Astrocyte of the hippocampus (primary cell): ENCODE measurements at places on chromosomes 5 and 9.

DNA sequence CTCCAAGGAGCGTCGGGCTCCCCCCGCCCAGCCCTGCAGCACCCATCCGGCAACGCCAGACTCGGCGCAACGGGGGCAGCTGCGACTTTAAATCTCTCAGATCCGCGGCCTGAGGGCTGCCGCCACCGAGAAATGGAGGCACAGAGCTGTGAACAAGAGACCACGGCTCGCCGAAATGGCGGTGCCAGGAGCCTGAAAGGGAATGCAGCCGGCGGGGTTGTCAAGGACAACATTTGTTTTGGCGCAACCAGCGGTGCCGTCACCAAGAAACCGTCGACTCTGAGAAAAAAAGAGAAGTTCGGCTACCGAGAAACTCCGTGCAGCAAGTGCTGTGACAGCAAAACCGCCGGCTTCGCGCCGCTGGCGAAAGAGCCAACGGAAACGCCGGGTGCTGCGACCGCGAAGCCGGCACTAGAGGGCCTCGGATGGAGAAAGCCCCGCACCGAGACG is 2.1 kb upstream of the ANXA2R start:
- no peak for DNase-seq

DNA sequence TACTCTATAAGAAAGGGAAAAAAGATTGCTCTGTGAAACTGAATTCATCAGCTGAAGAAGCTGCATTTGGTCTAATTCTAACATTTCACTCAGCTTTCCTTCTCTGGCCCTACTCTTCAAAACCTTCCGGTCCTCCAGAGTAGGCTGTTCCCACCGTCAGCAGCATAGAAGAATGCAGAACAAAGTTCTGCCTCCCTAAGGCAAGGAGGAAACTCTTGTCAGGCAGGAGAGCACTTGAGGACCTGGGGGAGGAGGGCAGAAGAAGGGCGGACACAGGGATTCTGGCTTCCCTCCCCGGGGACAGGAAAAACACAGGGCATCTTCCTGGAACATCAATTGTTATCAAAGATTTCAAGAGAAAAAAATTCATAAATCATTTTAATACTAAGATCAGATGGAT is 69.2 kb upstream of the SHB start:
- DNase-seq, result no peak

DNA sequence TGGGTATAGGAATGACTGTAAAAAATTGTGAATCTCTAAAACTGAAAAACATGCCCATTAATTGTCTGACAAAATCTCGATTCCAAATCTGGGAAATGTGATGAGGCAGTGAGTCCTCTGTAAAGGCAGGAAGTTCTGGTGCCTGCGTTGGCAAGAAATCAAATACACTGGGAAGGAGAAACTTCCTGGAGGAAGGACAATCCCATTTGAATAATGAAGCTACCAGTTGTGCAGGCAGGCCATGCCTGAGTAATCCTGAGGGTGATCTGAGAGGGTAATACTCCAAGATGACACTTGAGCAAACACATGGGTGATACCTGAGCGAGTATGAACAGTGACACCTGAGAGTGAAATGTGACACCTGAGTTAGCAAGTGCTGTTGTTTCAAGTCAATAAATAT is 49.7 kb downstream of the KIF24 start:
- no peak for DNase-seq

DNA sequence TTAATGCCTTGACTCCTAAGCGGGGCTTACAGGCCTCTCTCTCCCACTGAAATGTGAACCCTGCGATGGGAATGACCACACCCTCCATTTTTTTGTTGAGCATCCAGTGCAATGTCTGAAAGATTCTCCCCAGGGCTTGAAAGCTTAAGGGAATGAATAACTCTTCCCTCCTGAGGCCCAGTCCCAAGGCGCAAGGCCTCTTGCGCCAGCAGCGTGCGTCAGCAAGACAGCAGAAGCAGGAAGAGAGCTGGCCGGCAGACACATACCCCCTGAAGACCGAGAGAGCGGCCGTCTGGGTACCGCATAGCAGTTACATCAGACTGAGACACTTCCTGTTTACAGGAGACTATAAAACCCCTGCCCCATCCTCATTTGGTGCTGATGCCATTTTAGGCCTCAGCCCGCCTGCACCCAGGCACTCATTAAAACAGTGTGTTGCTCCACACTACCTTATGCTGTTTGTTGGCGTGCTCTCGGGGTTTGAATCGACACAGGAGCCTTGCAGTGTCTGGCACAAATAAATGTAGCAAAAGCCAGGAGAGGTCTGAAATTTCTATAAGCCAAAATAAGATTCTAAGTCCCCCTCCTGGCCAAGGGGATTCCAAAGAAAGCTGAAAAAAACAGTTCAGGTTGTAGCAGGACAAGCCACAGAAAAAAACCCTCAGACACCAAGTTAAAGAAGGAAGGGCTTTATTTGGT is 62.3 kb downstream of the GDNF start:
- peak; percentile 24 for DNase-seq

GRCh38 chr5:2492476-2492875 is 259.0 kb downstream of the IRX2 start:
- no peak for DNase-seq

- peak; percentile 11 for DNase-seq
Observed at GRCh38 chr5:160166069-160166972, 47.1 kb upstream of the PWWP2A start.

DNA sequence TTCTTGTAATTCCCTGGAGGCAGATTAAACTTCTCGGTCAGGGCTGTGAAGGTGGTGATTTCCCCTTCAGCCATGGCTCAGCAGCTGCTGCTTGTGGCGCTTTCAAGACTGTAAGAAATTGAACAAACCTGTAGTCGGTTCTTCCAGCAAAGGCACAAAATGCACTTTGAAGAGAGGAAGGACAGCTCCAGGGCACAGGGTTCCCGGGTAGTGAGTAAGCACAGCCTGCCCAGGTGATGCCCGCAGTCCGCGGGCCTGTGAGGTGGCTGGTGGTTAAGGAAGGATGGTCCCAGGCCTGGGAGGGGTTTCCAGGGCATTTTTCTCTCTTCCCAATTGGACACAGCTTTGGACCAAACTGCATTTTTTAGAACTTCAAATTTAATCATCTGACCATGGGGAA is 71.8 kb downstream of the FGF1 start:
- no peak for DNase-seq

DNA sequence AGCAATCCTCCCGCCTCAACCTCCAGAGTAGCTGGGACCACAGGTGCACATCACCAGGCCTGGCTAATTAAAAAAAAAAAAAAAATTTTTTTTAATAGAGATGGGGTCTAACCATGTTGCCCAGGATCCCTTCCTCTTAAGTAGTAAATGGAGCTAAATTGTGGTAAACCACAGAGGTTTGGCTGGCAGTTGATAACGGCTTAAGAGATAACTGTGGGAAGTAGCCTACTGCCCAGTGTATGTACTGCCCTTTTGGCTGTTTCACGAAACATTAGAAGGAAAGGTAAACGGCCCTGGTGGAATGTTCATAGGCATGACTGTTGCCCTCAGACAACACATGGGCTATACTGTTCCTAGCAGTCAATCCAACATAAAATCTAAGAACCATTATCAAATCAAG is 44.4 kb downstream of the HMGCR start:
- DNase-seq, result no peak

DNA sequence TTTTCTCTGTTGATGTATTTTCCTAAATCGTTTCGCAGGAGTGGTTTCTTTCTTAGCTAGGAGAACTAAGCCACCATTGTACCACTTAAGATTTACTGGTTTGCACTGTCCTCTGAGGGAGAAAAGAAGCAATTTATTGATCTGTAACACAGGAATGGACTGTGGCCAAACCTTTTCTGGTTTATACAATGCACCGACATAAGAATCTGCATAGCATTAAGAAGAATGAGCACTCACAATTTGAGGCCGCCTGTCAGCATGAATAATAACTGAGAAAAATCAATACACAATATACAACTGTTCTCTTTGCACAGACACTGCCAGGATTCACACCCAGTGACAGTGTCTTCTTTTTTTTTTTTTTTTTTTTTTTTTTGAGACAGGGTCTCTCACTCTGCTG is 168.6 kb upstream of the DMRT1 start:
- DNase-seq, result no peak

DNA sequence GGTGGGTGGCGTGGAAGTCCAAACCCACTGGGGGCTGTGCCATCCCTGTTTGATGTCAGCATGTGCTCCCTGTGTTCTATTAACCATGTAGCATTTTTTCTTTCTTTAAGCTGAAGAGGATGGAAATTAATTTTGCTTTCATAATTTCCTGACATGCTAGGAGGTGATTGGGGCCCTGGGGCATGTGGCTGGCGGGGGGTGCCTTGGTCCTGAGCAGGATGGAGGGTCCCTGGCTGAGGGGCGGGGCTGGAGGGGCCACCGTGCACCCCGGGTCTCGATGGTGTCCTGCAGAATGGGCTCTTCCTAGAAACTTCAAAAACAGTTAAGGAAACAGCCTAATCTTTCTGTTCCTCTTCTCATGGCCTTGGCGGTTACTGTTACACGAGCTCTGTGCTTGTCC is 69.3 kb upstream of the IRX4 start:
- DNase-seq, result no peak

GRCh38 chr5:109668668-109669422 is 20.9 kb upstream of the MAN2A1 start:
- no peak for DNase-seq

GRCh38 chr5:89703817-89704216 is 705.7 kb downstream of the CETN3 start:
- peak; percentile 90 for DNase-seq

GRCh38 chr5:108216890-108217289 is 165.0 kb downstream of the FBXL17 start:
- peak; percentile 90 for DNase-seq

DNA sequence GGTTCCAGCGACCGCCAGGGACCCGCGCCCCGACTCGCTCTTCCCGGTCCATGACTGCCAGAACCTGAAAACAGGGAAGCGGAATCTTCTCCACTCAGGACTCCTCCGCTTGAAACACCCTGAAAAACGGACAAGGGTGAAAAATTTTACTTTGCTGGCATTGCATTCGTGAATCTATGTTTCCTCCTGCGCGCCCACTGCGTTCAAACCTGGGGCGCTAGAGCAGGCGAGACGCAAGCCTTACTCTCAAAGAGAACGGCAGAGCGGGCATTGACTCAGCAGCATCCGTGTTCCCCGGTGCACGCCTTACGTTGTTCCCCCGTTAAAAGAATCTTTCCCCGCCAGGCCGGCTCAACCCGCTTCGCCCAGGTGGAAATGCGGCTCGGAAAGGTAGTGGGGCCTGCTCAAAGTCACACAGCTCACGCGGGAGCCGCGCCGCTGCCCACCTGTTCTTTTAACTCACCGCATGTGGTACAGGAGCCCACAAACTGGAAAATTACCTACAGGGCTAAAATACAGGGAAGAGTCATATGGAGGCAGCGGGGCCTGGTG is 999 bp upstream of the DRD1 start:
- DNase-seq, result no peak

DNA sequence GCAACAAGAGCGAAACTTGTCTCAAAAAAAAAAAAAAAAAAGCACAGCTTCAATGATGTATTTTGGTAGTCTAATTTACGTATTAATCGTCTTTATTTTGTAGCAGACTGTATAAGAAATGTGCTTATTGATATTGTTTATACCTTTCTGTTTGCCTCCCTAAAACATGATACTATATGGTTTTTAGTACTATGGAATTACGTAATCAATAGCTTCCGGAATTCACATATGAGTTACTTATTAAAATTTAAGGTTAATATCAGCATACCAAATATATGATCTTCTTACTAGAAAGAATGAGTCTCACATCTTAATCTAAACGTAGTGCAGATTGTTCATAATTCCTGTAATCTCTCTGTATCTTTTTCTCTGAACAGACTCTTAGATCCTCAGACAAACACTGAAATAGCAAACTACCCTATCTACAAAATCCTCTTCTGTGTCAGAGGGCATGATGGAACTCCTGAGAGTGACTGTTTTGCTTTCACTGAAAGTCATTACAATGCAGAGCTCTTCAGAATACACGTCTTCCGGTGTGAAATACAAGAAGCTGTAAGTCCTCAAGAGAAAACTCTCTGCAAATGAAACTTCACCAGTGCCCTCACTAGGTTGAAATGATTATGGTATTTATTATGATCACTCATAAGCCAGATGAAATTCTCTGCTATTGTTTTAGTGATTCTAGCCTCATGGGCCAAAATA is 44.4 kb upstream of the GPR21 start:
- no peak for DNase-seq

- DNase-seq, result no peak
Observed at GRCh38 chr5:118043531-118043930, 944.8 kb downstream of the DTWD2 start.

DNA sequence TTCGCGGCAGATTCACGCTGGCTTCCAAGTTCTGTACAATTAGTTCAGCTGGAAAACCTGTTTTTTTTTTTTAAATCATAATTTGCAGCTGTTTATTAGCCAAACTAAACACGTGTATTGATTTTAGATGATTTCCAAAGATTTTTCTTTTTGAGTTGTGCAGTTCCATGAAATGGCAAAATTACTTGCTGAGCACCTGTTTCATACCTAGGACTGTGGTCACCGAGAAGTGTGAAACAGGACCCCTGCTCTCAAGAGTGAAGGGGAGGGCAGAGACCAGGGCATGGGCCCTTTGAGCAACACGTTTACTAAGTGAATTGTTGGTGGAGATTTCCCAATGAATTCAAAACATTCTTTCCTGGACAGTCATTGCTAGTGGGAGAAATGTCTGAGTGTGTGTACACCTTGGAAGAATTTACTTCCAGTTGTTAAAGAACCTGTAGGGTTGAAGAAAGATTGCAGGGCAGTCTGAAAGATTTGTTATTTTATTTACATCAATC is 688 bp downstream of the SNX24 start:
- peak; percentile 75 for DNase-seq

GRCh38 chr5:14415698-14416074 is 165.9 kb upstream of the OTULINL start:
- no peak for DNase-seq

GRCh38 chr5:75335952-75336614 is 937 bp upstream of the HMGCR start:
- DNase-seq, result peak; percentile 79

DNA sequence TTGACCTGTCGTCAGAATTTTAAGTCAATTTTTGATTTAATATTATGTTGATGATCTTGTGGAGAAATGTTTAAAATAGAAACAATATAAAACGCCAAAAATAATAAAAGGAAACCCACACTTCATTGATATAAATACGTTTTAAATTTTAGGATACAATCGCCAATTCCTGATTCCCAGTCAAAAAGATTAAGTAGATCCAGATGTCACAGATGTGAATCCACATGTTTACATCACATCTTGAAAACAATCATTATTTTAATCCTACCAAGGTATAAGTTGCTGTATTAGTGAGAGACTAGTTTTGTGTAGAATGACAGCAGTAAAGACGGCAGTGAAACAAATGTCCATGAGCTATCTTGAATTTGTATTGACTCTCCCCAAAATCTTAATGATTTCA is 4.9 kb downstream of the TAS2R1 start:
- DNase-seq, result no peak

DNA sequence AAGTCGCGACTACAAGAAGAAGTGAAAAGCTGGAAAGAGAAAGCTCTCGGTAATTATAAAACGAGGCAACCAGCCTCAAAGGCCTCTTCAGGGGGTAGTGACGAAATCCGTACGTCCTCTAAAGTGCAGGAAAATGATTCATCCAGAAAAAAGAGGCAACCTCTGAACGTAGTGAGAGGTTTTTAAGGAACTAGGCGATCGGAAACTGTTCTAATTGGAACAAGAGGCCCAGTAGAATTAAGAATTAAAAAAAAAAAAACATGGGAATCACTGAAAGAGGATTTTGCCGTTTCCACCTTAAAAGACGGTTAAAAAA is 1.0 kb downstream of the CSNK1A1 start:
- DNase-seq, result peak; percentile 66
